B cell (primary cell): ENCODE measurements at places on chromosomes 5 and 9.

GRCh38 chr5:96756985-96757384, 50.8 kb downstream of the ERAP1 start:
- no peak for DNase-seq

GRCh38 chr5:1554410-1554967, 30.7 kb upstream of the LPCAT1 start:
- DNase-seq, result no peak

DNA sequence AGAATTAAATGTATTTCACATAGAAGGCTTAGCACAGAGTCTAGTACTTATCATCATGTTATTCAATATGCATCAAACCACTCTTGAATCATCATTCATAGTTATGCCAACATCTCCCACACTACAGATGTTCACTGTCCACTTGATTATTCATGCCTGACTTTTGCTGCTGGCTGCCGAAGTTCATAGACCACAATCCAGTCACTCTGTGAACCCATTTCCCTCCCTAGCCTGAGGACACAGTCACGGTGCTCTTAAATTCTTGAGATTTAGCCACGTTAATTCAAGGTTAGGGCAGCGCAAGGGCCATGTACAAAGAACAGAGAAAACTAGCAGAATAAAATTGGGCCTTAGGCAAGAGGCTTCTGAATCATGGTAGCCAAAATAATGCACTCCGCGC, 32.4 kb downstream of the ABCA1 start:
- DNase-seq, result no peak

GRCh38 chr5:103827976-103828375, 265.4 kb upstream of the NUDT12 start:
- DNase-seq, result no peak

DNA sequence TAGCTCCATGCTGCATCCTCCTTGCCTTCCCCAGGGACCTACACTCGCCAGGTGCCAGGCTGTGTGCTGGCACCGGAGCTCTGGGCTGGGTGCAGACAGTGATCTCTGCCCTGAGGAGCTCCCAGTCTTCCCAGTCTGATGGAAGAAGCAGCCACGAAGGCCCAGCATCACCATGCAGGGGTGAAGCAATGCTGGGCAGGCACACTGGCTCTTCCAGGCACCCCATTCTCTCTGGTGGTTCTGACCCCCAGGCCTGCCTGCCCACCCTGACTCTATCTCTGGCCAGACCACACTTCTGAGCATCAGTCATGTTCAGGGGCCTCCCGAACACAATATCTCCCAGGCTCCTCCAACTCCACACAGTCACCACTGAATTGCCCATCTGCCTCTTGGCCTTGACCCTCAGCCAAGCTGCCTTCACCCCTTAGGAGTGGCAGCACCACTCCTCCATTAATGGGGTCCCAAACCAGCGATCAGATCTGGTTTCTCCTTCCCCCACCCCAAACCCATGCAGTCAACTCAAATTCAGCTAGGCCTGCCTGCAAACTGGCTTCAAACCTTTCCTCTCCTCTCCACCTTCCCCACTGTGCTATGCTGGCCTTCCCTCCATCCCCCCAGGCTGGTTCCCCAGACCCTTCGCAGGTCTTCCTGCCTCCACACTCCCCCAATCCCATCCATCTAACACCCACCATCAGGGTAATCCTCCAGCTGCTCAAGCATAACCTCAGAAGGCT, 102.7 kb upstream of the MVB12B start:
- DNase-seq, result no peak

DNA sequence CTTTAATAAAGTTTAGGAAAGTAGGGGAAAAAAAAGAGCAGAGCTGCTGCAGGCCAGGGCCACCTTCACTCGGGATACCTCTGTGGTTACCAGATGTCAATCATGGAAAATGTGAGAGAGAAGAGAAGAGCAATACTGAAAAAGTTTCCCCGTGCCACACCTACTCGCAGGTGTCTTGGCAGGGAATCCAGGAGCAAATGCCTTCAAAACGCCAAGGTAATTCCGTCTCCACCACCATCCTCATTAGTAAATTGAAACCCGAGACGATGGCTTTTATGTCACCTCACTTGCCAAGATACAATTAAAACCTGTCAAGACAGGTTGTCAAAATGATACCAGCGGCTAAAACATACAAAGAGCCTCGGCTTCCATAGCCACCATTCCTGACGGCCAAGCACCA, 49.7 kb downstream of the FAM81B start:
- no peak for DNase-seq

GRCh38 chr5:179914032-179914755, 6.5 kb upstream of the TBC1D9B start:
- no peak for DNase-seq

- no peak for DNase-seq
Observed at GRCh38 chr9:127550751-127551150, 61.3 kb upstream of the STXBP1 start.

- DNase-seq, result no peak
Observed at GRCh38 chr9:116594547-116594946, 92.6 kb upstream of the TRIM32 start.

DNA sequence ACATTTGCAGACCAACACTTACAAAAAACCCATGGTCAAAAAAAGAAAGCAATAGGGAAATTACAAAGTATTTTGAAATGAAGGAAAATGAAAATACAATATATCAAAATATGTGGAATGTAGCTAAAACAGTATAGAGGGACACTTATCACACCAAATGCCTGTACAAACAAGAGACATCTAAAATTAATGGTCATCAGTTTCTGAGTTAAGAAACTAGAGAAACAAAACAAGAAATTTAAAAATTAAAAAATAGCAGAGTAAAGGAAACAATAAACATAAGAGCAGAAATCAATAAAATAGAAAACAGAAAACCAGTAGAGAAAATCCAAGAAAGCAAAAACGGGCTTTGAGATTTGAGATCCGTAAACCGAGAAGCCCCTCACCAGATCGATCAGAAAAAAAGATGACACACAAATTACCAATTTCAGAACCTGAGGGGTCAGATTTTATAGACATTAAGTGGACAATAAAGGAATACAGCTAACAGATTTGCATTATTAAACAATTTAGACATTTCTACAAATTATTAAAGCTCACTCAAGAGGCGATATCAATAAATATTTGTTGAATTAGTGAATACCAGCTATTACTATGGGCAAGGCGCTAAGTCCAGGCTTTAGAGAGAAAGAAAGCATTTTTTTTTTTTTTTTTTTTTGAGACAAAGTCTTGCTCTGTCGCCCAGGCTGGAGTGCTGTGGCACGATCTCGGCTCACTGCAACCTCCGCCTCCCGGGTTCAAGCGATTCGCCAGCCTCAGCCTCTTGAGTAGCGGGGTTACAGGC, 1.0 kb upstream of the TENT2 start:
- no peak for DNase-seq

DNA sequence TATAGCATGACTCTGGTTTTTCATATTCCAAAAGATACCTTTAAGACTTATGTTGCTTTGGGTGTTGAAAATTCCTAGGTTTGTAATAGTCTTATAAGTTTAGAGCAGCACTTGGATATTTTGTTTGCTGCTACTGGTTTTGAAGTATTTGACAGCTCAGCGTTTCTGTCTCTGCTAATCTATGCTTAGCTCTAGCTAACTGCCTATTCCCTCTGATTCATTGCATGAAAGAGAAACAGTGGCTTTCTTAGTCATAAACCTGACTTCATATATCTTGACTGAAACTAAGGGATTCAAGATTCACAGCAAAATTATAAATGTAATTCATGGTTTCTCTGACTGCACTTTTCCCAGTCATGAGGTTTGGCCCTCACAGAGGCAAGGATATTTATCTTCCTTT, 35.6 kb upstream of the ANXA1 start:
- no peak for DNase-seq

DNA sequence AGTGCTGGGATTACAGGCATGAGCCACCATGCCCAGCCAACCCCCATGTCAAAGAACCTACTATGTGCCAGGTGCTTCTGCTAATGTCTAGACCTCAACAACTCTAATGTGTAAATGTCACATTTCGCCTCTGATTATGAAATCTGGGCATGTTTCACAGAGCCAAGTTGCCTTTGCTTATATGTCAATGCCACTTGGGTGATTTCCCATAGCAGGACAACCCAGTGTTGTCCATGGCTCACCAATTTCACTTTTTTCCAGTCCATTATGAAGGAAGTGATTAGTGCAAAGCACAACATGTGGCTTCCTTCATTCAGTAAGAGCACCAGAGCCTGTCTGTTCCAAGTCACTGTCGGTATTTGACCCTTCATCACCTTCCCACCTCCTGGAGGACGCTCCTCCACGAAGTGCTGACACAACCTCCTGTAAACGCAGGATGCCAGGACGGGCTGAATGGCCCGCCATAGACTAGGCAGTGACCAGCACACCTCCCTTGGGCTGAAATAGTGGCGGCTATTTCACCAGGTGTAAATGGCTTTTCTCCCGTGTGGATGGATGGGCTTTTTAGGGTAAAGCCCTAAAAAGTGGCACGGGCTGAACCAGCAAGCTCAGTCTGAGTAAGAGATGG, 962 bp upstream of the PKN3 start:
- no peak for DNase-seq

GRCh38 chr5:171433352-171433698, 13.9 kb downstream of the FGF18 start:
- no peak for DNase-seq

DNA sequence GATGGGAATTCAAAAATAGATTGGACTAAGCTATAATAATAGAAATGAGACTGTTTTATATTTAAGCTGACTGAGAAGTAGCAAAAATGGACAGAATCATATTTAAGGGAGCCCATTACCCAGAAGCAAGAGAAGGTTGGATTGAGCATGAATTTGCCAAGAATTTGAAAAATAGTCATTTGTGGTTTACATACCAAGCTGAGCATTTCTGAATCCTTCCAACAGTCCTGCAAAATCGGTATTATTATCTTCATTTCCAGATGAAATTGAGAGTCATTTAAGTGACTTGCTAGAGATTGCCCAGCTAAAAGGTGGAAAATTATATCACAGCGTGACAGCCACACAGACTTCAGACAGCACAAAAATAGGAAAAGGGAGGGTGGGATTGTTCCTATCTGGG, 48.4 kb downstream of the TNFSF15 start:
- DNase-seq, result no peak

DNA sequence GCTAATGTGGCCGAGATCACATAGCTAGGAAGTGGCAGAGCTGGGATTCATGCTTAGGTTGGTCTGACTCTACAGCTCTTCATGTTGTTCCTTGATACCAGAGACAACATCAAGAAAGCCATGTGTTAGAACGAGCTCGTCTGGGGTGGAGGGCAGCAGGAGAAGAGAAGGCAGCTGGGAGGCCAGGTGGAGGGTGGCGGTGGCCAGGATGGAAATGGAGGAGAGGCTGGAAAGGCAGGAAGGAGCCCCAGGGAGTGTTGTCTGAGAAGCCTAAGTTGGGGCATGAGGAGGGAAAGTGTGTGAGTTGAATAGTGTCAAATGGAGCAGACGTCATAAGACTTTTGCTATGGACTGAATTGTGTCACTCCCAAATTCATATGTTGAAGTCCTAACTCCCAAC, 315.3 kb downstream of the GADD45G start:
- no peak for DNase-seq

DNA sequence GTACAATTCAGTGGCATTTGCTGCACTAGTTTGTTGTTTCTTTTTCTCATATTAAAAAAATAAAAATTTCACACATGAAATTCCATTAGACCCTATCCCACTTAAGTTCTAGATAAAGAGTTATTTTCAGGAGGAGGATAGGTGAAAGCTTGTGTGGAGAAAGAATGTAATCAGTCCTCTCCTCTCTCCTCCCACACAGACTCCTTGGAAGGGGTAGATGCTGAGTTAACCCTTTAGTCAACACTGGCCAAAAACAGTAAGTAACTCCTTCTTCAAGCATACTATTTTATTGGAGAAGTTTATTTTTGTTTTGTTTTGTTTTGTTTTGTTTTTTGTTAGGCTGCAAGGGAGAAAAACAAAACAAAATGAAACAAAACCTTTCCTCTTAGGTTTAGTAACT, 30.6 kb upstream of the LMNB1 start:
- no peak for DNase-seq

- no peak for DNase-seq
Observed at GRCh38 chr5:138029501-138029900, 3.4 kb downstream of the FAM13B start.
